ENCODE measurements at places on chromosomes 3 and 15.
A peak's percentile ranks its signal among the peaks of the same experiment; 100 is the strongest.

DNA sequence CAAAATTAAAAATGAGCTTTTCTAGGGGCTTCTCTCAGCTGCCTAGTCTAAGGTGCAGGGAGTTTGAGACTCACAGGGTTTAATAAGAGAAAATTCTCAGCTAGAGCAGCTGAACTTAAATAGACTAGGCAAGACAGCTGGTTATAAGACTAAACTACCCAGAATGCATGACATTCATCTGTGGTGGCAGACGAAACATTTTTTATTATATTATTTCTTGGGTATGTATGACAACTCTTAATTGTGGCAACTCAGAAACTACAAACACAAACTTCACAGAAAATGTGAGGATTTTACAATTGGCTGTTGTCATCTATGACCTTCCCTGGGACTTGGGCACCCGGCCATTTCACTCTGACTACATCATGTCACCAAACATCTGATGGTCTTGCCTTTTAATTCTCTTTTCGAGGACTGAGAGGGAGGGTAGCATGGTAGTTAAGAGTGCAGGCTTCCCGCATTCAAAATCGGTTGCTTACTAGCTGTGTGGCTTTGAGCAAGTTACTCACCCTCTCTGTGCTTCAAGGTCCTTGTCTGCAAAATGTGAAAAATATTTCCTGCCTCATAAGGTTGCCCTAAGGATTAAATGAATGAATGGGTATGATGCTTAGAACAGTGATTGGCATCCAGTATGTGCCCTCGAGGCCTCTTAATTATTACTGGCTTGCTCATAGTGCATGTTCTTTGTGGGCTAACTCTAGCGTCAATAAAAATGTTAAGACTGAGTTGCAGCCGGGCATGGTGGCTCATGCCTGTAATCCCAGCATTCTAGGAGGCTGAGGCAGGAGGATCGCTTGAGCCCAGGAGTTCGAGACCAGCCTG lies 984 bp downstream of the CCR5 start:
- no peaks in the 10 kb centered on the region for H3K36me3 ChIP-seq
- no peaks in the 10 kb centered on the region for H3K27me3 ChIP-seq
- peaks cover 31% of the 10 kb centered on the region for H3K4me1 ChIP-seq
- H3K27ac ChIP-seq = peak overlapping the region; percentile 67

GRCh38 chr15:57403566-57404325 lies 27.4 kb downstream of the CGNL1 start:
- no peak overlapping the region for H3K4me3 ChIP-seq
- H3K27ac ChIP-seq = no peak overlapping the region
- no peaks in the 10 kb centered on the region for H3K27me3 ChIP-seq

DNA sequence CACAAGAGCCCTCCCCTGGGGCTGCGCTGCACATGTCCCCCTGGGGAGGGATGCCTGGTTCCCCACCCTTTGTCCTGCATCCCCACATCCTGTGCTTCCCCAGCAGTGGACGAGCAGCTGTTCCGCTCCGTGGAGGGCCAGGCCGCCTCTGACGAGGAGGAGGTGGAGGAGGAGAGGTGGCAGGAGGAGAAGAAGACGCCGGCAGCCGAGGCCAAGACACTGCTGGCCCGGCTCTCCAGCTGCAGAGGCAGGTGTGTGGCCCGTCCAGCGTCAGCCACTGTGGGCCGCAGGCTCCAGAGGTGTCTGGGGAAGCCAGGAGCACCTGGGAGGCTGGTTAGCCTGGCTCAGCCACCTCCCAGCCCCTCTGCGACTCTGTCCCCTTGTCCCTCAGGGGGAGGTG lies 27.9 kb upstream of the GP9 start:
- H3K27me3 ChIP-seq = no peaks in the 10 kb centered on the region
- H3K36me3 ChIP-seq = peaks cover 6% of the 10 kb centered on the region
- H3K27ac ChIP-seq = no peak overlapping the region
- no peaks in the 10 kb centered on the region for H3K4me1 ChIP-seq
- no peak for DNase-seq

GRCh38 chr3:8713901-8714759 lies 19.5 kb upstream of the CAV3 start:
- H3K4me1 ChIP-seq = no peaks in the 10 kb centered on the region
- H3K27ac ChIP-seq = no peak overlapping the region
- DNase-seq = no peak
- H3K27me3 ChIP-seq = no peaks in the 10 kb centered on the region

DNA sequence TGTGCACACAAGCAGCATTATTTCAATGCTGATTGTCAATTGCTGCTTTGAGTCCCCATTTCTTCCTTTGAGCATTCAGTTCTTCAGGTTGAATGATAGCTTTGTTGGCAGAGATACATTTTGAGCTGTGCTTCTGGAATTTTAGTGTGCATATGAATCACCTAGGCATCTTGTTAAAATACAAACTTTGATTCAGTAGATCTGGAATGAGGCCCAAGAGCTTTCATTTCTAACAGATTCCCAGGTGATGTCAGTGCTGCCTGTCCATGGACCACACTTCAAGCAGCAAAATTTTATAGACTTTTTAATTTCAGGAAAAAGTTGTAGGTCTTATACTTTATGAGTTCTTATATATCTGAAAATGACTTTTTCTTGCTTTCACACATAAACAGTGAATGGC lies 131.1 kb downstream of the ADAMTSL3 start:
- H3K27ac ChIP-seq = no peak overlapping the region
- H3K4me3 ChIP-seq = no peak overlapping the region
- no peak for DNase-seq

DNA sequence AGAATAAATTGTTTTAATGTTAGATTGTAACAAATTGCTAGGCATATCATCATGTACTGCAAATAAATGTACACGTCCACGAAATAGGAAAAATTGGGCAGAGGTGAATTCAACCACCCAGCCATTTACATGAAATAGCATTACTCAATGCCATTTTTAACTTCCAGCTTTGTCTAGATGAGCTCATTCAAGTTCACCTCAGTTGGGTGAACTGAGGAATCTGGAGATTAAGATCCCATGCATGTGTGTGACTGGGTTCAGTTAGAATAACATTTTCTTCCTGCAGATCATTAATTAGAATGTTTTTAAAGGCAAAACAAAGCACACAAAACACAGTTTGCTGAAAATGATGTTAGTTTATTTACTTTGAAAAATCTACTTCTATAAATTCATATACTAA lies 767.8 kb upstream of the GOLIM4 start:
- no peaks in the 10 kb centered on the region for H3K27me3 ChIP-seq
- H3K36me3 ChIP-seq = no peaks in the 10 kb centered on the region
- no peak overlapping the region for H3K27ac ChIP-seq
- no peak overlapping the region for H3K4me3 ChIP-seq
